ENCODE measurements at places on chromosomes 11 and 22.

GRCh38 chr11:76806131-76806530, 23.0 kb downstream of the TSKU start:
- no peak for DNase-seq

DNA sequence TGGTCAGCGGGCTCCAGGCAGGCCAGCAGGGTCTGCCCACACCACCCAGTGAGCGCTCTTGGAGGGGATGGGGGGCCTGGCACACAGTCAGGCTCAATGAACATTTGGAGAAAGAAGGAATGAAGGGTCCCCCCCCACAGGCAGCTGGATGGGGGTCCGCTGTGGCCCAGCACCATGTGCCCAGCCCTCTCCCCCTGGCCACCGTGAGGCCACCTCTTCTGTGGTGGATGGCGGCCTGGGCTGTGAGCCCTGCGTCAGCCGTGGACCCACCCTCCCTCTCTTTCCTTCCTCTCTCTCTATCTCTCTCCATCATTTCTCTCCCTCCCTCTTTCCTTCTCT, 35.1 kb upstream of the MUC5AC start:
- no peak for DNase-seq

- no peak for DNase-seq
Observed at GRCh38 chr11:84824624-84825023, 802.5 kb downstream of the DLG2 start.

DNA sequence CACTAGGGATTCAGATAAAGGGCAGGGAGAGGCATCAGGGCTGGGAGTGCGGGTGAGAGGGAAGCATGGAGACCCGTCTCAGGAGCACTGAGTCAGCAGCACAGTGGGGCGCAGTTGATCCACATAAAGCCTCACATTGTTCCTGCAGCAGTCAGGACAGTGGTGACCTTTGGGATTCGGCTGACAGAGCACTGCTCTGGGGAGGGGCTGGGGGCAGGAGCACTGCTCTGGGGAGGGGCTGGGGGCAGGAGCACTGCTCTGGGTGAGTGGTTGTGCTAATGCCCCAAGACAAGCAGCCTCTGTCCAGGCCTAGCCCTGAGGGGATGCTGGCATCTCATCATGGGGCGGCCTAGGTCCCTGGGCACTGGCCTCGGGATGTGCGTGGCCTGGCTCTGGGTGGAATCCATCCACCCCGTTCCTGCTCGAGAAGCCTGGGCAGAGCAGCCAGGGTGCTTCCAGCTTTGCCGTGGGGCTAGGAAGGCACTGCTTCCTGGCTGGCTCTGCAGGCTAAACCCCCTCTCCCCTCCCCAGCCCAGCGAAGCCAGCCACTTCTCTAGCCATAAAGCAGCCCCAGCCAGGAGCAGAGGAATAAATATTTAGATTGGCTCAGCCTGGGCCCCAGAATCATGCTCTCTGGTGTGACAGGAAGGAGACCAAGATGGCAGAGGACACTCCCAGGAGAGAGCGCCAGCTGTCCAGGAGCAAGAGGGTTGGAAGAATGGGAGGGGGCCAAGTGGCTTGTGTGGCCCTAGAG, 7.3 kb downstream of the OAF start:
- no peak for DNase-seq

GRCh38 chr11:32090545-32091370, at the start of gene RCN1:
RCN1 (plus strand) TSS chr11:32091074; CDS start chr11:32091197, 123 bp downstream.
- DNase-seq, result peak; percentile 63

DNA sequence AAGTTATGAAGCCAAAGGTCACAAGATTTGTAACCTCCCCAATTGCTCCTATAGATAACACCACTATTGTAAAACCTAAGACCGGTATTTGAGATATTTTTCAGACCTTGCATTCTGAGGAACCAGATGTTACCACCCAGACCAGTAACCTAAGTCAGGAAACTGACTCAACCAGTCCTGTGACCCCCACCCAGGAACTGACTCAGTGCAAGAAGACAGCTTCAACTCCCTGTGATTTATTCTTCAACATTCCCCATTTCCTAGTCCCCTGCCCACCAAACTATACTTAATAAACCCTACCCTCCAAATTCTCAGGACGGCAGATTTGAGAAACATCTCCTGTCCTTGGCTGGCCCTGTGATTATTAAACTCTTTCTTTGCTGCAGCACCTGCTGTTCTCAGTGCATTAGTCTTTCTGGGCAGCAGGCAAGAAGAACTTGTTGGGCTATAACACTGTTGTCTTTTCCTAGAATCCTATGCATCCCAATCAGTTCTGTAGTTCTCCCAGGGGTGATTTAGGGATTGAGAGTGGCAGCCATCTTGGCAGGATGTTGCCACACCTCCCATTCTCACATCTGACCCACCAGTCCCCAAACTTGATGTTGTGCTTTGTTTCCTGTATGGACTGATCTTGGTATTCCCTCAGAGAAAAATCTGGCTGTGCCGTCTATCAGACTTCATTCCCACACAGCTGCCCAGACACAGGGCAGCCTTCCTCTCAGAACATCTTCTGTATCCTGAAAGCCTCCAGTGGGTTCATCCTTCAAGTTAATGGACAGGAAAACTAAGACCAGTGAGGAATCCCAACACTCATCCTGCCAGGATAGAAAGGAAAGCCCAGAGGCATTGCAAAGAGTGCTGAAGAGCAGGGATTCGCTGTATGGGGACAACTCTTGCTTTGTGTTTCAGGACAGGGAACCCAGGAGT, 104.0 kb downstream of the PDE2A start:
- DNase-seq, result no peak

GRCh38 chr22:50531962-50532674, 2.3 kb upstream of the TYMP start:
- DNase-seq, result no peak

GRCh38 chr11:34869425-34869824, 46.8 kb downstream of the APIP start:
- no peak for DNase-seq

GRCh38 chr11:65503949-65504673, 5.3 kb downstream of the MALAT1 start:
- no peak for DNase-seq

GRCh38 chr22:44701824-44702478, at the start of gene PRR5:
PRR5 (plus strand) TSS chr22:44702204; CDS start chr22:44702475, 271 bp downstream.
- peak; percentile 79 for DNase-seq

Data from activated naive CD4-positive, alpha-beta T cell treated with anti-CD3 and anti-CD28 coated beads, Interleukin-2, amount 50 U/mL, for 16 hours (primary cell).